ENCODE measurements at places on chromosomes 3 and 15.

DNA sequence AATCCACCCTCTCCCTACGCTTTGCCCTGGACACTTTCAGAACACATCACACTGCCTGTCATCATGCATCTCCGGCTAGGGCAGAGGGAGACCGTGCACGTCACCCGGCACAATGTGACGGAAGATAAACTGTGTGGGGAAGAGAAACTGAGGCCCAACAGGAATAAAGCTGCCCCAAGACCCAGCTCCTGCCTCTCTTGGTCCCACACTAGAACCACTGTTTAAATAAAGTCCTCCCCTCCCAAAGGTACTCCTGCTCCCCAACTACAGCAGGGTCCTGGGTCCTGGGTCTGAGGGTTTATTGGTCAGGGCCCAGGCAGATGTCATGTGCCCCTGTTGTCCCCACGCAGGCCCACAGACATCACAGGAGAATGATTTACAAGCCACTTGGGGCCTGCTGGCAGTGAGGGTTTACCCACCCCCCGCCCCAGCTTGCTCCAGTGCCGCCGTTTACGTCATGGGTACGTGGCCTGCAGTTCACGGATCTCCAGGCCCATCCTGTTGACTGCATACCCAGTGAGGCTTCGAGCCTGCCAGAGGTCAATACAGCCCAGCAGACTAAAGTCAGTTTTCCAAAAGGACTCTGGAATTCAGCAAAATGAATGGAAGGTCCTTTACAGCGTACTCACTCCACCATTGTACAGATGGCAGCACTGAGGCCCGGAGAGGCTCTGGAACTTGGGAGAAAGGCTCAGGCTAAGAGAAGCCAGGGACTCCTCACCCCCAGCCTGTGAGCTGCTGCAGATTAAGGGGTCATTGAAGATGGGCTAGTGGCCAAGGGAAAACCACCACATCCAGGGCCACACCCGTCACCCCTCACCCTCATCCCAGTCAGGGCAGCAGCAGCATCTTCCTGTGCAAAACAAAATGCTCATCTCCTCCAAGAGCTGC is 23.2 kb downstream of the ALS2CL start:
- no peak for DNase-seq

GRCh38 chr3:21531909-21532308 is 219.1 kb downstream of the ZNF385D start:
- no peak for DNase-seq

DNA sequence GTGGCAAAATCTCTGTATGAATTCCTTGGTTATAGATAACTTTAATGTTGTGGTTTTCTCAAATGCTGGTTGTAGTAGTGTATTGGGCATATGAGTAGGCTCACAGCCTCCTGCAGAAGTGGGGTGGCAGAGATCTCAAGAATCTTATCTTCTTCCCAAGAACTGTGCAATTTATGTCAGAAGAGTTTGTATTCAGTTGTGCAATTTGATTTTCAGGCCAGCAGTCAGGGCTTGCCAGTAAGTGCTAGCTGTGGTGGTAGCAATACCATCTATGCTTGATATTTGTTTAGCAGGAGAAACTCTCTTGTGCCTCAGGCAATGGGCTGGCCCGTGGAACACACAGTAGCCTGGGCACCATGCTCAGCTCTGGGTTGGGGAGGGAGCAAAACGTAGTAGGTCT is 58.4 kb upstream of the GOLIM4 start:
- DNase-seq: no peak

DNA sequence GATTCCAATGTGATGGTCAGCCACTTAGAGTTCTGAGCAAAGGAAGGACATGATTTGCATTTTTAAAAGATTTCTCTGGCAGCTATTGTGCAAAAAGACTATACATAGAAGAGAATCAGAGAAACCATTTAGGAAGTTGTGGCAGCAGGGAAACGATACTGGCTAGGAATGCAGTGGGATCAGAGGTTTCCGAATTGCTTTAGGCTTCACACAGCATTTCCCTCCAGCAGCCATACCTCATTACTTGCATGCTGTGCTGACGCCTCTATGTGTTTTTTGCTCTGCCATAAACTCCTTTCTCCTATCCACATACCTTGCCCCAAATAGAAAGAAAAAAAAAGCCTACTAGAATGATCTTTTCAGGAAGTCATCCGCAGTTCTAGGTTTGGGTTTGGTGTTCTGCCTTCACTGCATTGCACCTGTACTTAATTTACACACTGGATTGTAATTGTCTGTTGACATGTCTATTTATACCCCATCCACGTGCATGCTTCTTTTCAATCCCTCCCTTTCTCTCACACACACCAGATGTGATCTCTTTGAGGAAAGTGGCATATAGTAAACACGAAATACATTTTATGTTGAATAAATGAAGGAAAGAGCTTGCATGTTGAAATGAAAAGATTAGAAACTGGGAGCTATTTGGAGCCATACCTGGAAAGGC is 860.3 kb upstream of the SEMA6D start:
- DNase-seq: no peak

DNA sequence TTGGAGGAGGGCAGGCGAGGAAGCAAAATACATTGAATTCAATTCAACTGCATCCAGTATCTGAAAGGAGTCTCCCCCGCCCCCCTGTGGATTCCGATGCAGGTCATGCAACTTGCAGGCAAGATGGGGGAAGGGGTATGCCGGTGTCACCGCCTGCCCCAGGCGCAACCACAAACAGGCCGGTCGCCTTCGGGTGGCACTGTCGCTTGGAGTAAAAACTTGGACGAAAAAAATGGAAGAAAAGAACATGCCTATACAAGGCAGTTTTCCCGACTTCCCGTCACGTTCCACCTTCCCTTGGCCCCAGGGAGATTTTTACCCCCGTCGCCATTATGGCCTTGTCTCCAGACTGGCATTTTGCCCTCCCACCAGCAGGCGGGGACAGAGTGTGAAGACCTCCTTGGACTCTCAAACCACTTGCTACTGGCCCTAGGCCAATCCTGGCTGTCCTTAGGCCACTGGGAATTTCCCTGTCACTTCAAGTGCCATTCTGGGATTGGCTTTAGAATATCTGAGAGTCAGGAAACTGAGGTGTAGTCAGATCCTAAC is 1.6 kb upstream of the NTRK3 start:
- no peak for DNase-seq

DNA sequence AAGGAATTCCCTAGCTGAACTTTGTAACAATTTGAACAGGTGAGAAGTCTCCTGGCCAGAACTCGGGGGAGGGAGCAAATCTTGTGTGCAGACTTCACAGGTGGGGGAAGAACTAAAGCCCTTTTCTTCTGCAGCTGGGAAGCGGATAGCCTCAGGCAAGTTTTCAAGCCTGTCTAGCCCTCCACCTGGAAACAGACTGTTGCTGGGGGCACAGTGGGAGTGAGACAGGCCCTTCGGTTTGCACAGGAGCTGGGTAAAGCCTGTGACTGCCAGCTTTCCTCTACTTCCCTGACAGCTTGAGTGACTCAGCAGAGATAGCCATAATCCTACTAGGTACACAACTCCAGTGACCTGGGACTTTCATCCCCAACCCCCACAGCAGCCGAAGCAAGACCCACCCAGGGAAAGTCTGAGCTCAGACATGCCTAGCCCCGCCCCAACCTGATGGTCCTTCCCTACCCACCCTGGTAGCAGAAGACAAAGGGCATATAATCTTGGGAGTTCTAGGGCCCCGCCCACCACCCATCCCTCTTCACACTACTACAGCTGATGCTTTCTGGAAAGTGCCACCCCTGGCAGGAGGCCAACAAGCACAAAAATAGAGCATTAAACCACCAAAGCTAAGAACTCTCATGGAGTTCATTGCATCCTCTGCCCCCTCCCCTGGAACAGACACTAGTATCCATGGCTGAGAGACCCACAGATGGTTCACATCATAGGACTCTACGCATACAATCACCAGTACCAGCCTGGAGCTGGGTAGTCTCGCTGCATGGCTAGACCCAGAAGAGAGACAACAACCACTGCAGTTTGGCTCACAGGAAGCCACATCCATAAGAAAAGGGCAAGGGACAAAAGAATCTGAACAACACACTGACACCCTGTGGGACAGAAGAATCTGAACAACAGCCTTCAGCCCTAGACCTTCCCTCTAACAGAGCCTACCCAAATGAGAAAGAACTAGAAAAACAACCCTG is 479.0 kb downstream of the RAP2B start:
- no peak for DNase-seq

DNA sequence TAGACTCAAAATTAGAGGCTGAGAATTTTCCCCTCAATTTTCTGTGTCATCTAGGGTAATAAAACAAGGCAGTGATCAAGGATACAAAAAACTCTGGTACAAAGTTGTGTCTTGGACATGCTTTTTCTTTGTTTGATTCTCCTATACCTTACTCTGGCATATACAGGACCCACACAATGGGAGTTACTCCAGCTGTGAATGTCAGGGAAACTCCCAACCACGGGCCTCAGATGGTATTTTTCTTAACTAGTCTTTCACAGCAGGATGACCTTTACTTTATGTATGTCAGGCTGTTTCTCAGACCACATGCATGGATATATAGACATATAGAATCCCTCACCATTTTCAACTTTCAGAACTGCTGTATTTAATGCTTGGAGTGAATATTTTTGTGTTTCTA is 41.3 kb downstream of the FEZF2 start:
- no peak for DNase-seq

DNA sequence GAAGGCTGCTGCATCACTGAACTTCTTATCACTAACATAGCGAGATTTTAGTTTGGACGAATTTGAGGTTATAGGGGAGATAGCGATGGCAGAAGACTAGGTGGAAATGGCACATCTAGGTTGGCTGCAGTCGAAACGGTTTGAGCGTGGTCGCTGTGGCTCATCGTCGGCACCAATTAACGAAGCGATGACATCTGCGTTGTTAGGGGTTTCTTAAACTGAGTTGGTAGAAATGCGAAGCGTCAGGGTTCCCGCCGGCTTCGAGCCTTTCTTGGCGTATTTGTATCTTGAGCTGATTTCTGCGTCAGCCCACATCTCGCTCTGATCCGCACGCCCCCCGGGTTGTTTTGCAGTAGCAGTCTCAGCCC is 319 bp downstream of the LNP1 start:
- peak; percentile 68 for DNase-seq

- DNase-seq: peak; percentile 66
Measured at GRCh38 chr3:69197922-69198530, 75.6 kb upstream of the LMOD3 start.

- DNase-seq: no peak
Measured at GRCh38 chr3:71984843-71985613, 200.1 kb upstream of the PROK2 start.

DNA sequence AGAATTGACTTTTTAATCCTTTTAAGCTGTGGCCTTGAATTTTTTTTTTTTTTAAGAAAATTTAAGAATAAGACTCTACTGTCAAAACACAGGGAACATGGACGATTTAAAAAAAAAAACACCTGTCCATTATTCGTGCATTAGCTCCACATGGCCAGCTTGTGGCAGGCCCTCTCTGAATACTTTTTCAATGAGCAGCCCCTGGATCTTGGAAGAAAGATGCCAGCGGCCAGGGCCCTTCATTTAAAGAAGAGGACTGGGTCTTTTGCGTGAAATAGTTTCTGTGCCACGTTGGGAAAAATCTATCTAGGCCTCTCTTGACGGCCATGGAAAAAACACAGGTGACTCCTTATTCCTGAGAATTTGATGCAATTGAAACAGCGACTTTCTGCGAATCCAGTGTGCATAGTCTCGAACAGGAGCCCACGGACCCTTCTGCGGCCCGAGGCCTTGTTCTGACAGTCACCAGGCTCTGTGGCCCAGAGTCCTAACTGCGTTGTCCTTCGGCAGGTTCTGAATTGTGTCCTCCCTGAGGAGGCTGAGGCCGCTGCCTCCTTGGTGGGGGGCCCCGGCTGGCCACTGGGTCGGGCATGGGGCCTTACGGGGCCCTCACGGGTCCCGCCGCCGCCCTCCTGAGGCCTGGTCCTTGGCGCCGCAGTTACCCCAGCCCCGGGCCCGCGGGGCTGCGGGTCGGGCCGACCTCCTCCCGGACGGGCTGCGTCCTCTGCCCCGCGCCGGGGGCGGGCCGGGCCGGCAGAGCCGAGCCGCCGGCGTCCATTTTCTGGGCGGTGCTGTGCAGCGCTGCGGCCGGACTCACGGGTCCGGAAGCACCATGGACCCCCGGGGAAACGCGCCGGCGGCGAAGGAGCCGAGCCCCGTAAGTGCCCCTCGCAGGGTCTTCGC is 33.5 kb downstream of the ZBTB38 start:
- peak; percentile 63 for DNase-seq

GRCh38 chr3:78337801-78338211 is 1297.9 kb downstream of the ROBO2 start:
- DNase-seq: no peak

DNA sequence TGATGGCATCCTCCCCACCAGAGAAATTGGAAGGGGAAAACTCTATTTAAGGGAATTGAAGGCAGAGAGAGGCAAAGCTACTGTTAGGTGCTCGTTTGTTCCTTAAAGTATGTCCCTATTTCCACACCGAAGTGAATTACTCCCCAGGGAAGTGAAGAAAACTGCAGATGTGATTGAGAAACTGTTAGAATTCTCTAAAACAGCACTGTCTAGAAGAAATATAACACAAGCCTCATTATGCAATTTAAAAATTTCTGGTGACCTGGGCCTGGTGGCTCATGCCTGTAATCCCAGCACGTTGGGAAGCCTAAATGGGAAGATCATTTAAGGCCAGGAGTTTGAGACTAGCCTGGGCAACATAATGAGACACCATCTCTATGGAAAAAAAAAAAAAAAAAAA is 305.0 kb downstream of the SHQ1 start:
- DNase-seq: no peak

DNA sequence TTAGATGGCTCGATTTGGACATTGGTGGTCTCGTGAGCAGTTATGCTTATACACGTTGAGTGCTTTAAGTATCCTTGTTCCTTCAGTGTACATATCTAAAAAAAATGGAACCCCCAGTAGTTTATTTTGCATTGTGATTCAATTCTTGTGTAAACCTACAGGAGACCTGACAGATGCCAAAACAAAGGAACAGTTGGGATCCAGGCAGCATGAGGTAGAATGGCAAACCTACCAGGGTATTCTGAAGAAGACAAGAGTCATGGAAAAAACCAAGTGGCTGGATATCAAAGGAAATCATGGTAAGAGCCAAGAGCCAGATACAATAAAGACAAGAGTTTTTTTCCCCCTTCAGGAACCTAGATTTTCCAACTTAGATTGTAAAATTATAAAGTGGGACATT is 2.0 kb downstream of the TMEM62 start:
- no peak for DNase-seq

DNA sequence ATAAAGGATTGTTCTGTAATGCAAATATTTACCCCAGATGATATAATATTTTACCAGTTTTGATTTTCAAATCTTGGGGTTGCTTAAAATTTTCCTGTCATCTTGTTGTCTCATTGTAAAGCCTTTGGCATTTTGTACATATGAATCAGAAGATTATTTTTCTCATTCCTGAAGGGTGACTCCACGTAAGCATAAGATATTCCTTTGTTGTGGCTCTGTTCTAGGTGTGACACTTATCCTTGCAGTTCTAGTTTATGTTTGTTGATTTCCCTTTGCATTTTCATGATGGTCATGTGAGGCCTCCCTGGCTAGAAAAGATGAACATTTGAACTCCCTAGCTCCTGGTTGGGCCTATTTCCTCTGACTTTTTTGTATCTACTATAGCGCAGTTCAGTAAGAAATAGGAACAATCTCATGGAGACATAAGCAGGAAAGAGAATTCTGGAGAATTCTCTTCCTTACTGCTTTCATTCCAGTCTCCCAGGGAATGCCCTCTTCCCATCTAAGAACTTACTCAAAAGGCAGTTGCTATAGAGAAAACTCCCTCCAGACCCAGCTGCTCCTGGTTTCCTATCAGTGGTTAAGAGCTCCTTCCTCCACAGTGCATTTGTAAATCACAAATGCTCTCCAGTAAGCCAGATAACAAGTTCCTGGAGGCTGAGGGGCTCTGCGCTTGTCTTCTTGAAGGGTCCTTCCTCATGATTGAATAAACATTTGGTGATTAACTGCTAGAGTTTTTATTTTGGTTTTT is 124.7 kb downstream of the WNT5A start:
- no peak for DNase-seq

- DNase-seq: no peak
Measured at GRCh38 chr3:56025326-56025725, 442.9 kb downstream of the ERC2 start.

Data from CD4-positive, alpha-beta T cell treated with Interleukin-21 for 1 hour (primary cell).